T47D (cell line): ENCODE measurements at places on chromosomes 11 and 22.

GRCh38 chr11:83881428-83881827 lies 595.3 kb upstream of the CCDC90B start:
- DNase-seq: peak; percentile 22

GRCh38 chr11:130085671-130086290 lies 16.1 kb downstream of the APLP2 start:
- DNase-seq: no peak

GRCh38 chr11:87097582-87097981 lies 59.8 kb downstream of the TMEM135 start:
- DNase-seq: peak; percentile 72

- DNase-seq: no peak
Measured at GRCh38 chr11:64872790-64873488, 5.5 kb downstream of the EHD1 start.

- peak; percentile 79 for DNase-seq
Measured at GRCh38 chr11:66429983-66430602, 8.6 kb downstream of the MRPL11 start.
